GM23338 (cell line): ENCODE measurements at places on chromosomes 6 and 20. TPM values are rescaled to one million over a fixed set of nuclear protein-coding genes. Genes with fewer than 3 reads are reported as not detected.
A peak's percentile ranks its signal among the peaks of the same experiment; 100 is the strongest.

- no peak for DNase-seq
Observed at GRCh38 chr6:17950095-17950494, 37.3 kb downstream of the KIF13A start.

DNA sequence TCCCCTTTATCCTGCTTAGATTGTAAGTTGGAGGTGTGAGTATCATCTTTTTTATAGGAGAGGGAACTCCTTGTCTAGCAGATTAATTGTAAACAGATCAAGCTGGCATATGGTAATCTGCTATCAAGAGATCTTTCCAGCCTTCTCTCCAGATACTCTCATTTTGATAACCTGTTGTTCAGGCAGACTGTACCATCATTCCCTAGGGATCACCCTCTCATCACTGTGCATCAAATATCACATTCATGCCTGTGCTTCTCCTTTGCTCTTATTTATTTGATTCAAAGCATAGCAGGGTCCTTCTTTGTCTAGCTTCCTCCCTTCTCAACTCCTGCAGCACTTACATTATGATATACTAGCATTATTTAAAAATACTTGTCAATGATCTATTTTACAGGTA is 73.8 kb downstream of the LRRC1 start:
- no peak for DNase-seq

TRAPPC3L gene
- not detected in 2 replicates for total RNA-seq

GNAS-AS1 gene
- 12.1 and 15.0 TPM in 2 replicates for total RNA-seq

- no peak for DNase-seq
Observed at GRCh38 chr20:1932971-1933370, 37.8 kb downstream of the SIRPA start.

DNA sequence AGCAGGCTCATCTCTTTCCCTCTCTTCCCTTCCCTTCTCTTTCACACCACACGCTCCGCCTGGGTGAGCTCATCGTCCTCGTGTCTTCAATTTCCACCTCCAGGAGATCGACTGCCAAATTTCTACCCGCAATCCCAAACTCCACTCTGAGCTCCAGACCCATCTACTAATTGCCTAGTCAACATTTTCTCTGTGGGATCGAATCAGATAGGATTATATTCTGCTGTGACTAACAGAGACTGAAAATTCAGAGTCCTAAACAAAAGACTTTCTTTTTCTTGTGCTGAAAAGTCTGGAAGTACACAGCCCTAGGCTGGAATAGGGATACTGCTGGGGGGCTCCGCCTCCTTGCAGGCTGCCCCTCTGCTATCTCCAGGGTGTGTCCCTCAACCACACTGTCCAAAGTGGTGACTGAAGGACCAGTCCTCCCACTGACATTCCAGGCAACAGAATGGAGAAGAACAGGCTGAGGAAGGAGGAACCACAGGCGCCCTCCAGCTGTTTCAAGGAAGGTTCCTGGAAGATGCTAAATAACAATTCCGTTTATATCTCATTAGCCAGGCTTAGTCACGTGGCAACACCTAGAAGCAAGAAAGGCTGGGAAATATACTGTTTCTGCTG is 5.0 kb upstream of the HSPA12B start:
- no peak for DNase-seq

GRCh38 chr6:27290065-27290849 is 21.8 kb downstream of the POM121L2 start:
- peak; percentile 71 for DNase-seq

- DNase-seq: no peak
Observed at GRCh38 chr6:22827760-22828159, 258.4 kb downstream of the HDGFL1 start.

SRSF3 gene
- total RNA-seq: 254 and 436 TPM in 2 replicates

DNA sequence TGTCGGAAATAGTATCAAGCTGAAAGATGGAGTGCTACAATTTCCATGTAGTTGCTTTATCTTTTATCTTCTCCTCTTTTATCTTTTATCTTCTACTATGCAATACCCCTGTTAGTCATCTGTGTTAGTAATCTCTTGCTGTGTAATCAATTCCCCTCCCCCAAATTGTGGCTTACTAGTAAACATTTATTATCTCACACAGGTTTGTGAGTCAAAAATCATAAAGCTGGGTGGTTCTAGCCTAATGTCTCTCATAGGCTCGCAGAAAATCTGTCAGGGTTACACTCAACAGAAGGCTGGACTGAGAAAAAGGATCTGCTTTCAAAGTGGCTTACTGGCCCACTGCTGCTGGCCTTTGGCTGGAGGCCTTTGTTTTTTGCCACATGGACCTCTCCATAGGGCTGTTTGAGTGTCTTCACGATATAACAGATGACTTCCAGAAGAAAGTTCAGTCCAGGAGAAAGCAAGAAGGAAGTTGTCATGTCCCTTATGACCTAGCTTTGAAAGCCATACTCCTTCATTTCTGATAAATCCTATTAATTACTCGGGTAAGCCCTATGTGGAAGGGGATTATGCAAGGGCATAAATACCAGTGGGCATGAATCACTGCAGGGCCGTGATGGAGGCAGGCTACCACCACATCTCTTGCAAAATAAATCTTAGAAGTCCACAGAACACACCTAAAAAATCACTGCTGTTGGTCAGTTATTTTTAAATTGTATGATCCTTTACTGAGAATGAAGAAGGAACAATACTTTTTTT is 24.5 kb upstream of the PTCHD4 start:
- DNase-seq: no peak

- DNase-seq: no peak
Observed at GRCh38 chr6:142279350-142280180, 22.2 kb upstream of the ADGRG6 start.

DNA sequence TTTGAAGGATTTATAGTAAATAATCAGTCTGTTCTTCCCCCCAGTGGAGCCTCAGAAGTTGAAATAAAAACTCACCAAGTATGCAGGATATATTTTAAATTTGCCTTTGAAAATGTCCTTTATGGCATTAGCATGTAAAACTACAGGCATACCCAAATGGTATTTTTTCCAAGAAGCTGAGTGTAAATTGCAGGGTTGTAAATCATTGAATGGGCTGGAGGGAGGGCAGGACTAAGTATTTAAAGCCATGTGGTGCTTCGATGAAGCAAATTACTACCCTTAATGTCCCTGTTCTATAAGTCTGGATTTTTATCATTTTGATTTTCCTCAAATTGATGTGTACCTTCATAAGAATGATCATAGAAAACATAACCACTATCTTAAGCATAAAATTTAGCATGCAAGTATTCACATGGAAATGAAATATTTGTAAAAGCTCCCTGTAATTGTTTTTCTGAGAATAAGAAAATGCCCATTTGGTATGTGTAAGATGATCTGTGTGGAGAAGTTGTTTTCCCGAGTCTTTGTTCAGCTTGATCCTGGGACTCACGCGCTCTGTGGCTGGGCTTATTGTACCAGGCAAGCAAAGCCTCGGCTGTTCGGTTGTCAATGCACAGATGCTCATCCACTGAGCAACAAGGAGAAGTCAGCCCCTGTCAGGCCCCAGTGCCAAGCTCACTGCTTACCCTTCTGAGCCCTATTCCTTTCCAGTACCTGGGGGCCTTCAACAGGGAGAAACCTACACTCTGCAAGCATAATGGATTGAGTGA is 66.7 kb downstream of the CD164 start:
- no peak for DNase-seq

PCSK2 gene
- 0.54 and 1.1 TPM in 2 replicates for total RNA-seq

HLA-DPB1 gene
- 32.1 and 37.6 TPM in 2 replicates for total RNA-seq

PERP gene
- total RNA-seq: 20.1 and 23.7 TPM in 2 replicates

DNA sequence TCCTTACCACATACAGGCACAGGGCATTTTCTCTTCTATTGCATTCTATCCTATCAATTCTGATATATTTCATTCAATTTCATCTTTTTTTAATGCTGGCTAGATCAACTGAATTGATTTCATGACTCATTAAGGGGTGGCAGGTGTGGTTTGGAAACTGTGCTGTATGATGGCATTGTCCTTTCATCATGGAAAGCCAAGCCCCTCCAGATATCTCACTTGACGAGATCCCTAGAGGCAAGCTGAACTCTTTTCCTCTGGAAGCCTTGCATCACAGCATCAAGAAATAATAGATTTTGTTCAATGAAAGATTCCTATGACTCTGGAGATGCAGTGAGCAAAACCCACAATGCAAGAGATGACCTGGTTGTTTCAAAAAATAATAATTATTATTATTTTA is 401.2 kb downstream of the PREX1 start:
- no peak for DNase-seq

GRCh38 chr6:117317261-117317660 is 51.9 kb downstream of the VGLL2 start:
- peak; percentile 76 for DNase-seq

BTN1A1 gene
- 0.38 and 0.50 TPM in 2 replicates for total RNA-seq

NT5E gene
- total RNA-seq: 0.50 and 1.5 TPM in 2 replicates

GRCh38 chr6:167396659-167397490 is 72.0 kb downstream of the TTLL2 start:
- DNase-seq: no peak

PRDM1 gene
- total RNA-seq: 0.62 and 0.73 TPM in 2 replicates

- no peak for DNase-seq
Observed at GRCh38 chr6:139551376-139551775, 176.9 kb upstream of the CITED2 start.

DNA sequence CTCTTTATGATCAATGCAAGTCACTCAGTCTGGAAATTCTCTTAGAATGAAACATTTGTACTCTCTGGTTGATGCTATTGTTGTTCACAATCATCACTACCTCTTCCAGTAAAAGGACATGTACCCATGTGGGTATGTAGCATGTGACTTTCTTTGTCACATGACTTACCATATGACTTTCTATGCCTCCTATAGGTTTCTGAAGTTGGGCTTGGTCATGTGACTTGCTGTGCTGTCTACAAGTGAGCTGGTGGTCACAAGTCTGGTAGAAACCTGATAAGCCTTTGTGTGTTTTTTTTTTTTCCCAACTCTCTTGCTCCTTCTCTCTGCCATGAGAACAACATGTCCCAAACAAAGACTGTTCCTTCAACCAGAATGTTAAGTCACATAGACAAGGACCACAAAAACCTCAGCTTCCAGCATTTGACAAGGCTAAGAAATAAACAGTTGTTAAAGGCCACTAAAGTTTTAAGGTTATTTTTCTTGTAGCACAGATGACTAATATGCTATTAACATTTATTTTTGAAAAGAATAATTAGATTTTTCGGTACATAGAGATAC is 379.2 kb upstream of the SLC35B3 start:
- no peak for DNase-seq

ZBTB46 gene
- total RNA-seq: 23.0 and 26.9 TPM in 2 replicates

GRCh38 chr6:38804358-38804757 is 89.2 kb downstream of the DNAH8 start:
- DNase-seq: no peak

- DNase-seq: peak; percentile 84
Observed at GRCh38 chr6:31083742-31084354, 28.5 kb downstream of the C6orf15 start.

DNA sequence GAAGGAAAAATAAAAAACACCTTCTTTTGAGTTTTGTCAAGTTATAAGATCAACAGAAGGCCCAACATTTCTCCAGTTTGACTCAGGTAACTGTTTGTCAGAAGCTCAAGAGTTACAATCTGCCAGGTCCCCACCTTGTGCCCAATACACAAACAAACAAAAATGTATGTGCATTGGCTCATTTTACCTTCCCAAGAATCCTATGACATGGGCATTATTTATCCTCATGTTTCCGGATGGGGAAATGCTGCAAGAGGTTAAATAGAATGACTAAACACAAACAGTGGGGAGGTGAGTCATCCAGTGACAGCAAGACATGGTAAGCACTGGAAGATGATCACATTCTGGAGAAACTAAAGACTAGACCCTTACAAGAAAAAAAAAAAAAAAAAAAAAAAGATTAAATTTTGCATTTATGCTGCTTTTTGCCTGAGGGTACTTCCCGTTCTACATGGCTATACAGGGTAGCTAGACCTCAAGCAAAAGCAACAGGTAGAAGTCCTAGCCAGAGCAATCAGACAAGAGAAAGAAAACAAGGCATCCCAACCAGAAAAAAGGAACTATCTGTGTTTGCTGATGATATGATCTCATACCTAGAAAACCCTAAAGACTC is 23.6 kb upstream of the ANKRD60 start:
- DNase-seq: no peak

DNA sequence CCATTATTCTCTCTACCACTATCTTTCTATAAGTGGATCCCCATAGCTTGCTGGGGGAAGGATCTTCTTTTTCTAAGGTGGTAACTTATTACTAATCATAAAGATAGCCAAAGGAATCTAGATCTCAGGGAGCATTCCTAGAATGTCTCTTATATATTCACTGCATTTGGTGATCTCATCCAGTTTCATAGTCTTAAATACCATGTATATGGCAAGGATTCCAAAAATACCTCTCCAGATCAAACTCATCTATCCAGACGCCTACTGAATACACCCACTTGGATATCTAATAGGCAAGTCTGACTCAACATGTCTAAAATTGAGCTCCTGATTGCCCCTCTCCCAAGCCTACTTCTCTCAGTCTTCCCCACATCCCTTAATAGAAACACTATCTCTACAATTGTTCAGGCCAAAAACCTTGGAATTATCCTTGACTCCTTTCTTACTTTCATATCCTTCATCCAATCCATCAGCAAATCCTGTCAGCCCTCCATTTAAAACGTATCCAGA is 264.4 kb downstream of the HACE1 start:
- DNase-seq: no peak

- peak; percentile 66 for DNase-seq
Observed at GRCh38 chr20:53609491-53610445, 16.1 kb upstream of the ZNF217 start.

ELOVL4 gene
- total RNA-seq: 13.3 and 18.7 TPM in 2 replicates

DNA sequence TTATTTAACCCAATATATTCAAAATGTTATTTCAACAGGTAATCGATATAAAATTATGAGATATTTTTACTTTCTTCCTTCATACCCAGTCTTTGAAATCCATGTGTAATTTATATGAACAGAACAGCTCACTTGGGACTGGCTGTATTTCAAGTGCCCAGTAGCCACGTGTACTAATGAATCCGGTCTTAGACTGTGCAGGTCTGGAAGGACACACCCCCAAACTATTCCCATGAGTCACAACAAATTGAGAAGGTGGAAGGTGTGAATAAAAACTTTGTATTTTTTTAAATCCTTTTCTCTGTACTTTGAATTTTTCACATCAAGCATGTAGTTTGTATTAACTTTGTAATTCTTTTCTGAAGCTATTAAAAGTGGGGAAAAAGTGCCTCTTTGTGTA is 2.8 kb downstream of the UNC5CL start:
- no peak for DNase-seq

- peak; percentile 92 for DNase-seq
Observed at GRCh38 chr6:15077961-15078360, 167.9 kb upstream of the JARID2 start.

- peak; percentile 25 for DNase-seq
Observed at GRCh38 chr6:32483968-32484613, 44.4 kb downstream of the HLA-DRA start.
